Heart right ventricle (tissue), 16 donors: ENCODE measurements at places on chromosomes 1 and 21. TPM values are rescaled to one million over a fixed set of nuclear protein-coding genes. Genes with fewer than 3 reads are reported as not detected.

DNA sequence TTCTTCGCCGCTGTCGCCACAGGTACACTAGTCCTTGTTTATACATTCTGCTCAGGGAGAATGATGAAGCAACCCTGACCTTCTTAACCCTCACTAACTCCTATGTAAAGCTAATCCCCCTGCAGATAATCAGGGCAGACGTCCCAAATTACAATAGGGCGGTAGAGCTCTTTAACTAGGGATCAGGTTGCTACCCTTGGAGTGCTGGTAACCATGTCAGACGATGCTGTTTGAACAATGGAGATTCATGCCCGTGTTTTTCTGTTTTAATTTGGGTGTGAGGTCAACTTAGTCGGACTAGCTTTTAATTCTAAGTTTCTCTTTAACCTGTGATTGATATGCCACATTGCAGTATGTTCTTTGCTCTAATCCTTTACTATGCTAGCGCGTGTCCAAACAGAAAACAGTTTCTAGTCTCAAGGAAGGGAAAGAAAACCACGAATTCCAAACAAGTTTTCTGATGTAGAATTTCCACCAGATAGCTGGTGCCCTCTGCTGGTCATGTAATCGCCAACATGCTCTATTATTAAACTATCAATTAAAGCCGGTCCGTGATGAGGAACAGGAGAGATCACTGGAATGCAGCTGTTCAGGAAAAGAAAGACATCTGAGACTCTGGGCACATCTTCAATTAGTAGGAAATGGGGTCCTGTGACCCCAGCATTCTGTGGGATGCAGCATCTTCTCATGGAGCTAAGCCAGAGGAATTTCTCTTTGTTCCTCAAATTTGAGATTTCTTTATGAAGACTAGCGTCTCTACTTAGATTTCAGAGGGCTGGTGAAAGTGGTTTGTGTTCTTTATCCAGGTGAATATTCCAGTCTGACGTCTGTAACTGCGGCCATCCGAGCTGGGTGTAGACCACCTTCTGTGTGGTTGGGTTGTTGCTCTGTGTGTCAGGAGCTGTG is 18.3 kb upstream of the VAMP3 start:
- no peak for DNase-seq

DNA sequence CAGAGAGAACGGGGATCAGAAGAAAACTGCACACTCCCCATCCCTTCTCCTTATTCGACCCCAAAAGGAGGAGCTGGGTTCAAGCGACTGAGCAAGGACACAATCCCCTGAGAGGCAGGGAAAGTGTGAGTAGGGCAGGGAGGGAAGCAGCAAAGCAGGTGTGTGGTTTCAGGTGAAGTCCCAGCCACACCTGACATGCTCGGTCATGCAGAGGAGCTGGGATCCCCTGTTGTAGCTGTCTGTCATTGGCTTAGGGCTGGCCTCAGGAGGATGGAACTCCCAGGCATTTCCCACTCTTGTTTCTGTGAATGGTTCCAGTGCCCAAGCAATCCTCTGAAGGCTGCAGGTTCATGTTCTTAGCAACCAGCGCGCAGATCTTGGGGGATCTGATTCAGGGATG is 150.7 kb downstream of the DSCAM start:
- no peak for DNase-seq

DNA sequence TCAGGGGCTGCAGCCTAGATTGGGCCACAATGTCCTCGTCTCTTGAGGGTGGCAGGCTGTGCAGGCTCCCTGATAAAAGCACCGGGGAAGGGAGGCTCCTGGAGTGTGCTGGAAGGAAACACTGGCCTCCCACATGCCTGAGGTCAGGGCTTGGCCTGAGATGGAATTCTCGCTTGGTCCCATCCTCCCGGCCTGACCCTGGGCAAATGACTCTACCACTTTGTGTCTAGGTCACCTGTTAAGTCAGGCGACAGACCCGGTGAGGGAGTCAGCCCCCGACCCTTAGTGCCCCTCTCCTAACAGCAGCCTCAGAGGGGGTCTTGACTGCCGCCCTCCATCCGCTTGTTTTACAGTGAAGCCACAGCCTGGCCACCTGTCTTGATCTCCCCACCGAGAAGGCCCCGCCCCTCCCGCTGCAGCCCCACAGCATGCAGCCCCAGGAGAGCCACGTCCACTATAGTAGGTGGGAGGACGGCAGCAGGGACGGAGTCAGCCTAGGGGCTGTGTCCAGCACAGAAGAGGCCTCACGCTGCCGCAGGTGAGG is 2.5 kb downstream of the SMIM1 start:
- DNase-seq, result no peak

GRCh38 chr1:81144240-81144825 is 656.4 kb upstream of the ADGRL2 start:
- no peak for DNase-seq

GRCh38 chr1:156052862-156053767 is 483 bp downstream of the UBQLN4 start:
- peak; percentile 65 for DNase-seq

- DNase-seq, result no peak
Observed at GRCh38 chr21:43667191-43667904, 8.0 kb downstream of the RRP1B start.

- peak; percentile 33 for DNase-seq
Observed at GRCh38 chr1:1079408-1080121, 5.5 kb upstream of the RNF223 start.

DNA sequence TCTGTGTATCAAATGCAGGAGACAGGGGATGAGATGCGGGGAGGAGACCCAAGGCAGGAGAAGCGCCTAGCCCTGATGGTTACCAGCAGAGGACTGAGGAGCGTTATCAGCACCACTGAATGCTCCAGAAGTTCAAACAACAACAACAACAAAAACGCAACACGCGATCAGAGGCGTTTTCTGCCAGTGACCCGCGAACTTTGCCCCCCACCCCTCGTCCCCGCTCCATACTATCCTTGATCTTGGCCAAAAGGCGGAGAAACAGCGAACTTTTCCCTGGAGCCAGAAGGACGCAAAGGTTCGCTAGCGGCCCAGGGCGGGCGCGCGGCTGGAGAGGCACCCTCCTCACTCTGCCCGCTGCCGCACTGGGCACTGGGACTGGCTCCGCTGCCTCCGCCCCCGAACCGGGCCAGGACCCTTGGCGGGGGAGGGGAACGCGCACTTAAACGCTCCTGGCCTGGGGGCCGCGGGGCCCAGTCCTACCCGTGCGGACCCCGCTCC is 699 bp downstream of the ECHDC2 start:
- no peak for DNase-seq

DNA sequence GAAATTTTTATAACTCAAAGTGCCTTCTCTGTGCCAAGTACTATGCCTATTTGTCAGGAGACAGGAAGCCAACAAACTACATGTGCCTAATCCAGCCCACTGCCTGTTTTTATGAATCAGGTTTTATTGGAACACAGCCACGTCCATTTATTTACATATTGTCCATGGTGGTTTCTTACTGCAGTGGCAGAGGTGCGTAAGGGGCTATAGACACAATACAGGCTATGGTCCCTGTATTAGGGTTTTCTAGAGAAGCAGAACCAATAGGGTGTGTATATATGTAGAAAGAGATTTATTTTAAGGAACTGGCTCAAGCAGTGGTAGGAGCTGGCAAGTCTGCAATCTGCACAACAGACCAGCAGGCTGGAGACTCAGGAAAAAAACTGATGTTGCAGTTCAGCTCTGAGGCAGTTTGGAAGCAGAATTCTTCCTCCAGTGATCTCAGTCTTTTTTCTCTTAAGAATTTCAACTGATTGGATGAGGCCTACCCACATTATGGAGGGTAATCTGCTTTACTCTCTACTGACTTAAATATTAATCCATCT is 15.4 kb downstream of the PPIE start:
- no peak for DNase-seq

GRCh38 chr1:76302711-76303339 is 228.3 kb downstream of the ST6GALNAC3 start:
- DNase-seq, result no peak

- peak; percentile 86 for DNase-seq
Observed at GRCh38 chr21:42939582-42940413, 14.4 kb upstream of the ERVH48-1 start.

DNA sequence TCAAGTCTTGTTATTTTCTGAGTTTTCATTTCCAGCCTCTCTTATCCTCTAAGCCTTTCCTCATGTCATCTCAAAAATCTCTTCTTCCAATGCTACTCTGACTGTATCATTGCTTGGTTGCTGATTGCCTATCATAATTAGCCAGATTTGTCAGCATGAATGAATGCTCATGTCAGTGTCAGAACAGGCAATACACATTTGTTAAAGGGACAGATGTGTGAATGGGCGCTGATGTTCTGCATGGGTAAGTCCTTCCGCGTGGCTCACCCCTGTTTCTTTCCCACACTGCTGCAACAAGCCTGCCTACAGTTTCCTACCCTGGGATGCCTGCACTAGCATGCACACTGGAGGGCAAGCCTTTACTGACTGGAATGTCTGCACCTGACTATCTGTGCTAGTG is 100.6 kb downstream of the RHOU start:
- DNase-seq, result no peak

ZNF648 gene
- not detected for polyA plus RNA-seq

GRCh38 chr1:26838474-26839338 is 12.2 kb downstream of the ZDHHC18 start:
- DNase-seq, result no peak

OPTC gene
- not detected for polyA plus RNA-seq

DNA sequence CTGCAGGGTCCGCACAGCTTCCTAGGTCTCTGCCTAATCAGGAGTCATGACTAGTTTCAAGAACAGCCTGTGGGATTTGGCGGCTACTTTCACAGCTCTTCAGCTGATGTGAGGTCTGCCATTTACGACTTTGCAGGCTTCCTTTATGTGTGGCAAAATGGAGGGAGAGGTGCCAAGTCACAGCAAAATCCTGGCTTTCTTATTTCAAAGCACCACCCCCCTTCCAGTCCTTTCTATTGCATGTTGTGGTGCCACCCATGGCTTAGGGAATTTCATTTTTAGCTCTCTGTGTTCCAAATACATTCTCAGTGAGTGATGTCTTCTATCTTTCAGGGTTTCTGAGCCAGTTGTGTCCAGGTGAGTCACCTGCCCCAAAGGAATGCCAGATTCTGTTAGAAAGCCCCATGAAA is 75.1 kb upstream of the WLS start:
- DNase-seq, result no peak

DNA sequence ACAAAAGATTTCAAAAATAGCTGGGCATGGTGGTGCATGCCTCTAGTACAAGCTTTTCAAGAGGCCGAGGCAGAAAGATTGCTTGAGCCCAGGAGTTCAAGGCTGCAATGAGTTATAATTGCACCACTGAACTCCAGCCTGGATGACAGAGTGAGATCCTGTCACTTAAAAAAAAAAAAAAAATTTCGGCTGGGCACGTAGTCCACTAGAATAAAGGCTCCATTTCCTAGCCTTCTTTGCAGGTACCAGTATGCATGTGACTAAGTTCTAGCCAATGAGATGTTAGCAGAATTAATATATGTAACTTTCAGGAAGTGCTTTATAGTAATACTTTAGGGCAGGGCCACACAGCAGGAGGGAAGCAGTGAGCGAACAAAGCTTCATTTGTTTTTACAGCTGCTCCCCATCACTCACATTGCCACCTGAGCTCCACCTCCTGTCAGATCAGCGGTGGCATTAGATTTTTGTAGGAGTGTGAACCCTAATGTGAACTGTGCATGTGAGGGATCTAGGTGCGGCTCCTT is 28.8 kb upstream of the SYDE2 start:
- no peak for DNase-seq

- no peak for DNase-seq
Observed at GRCh38 chr1:65176591-65176990, 28.6 kb downstream of the AK4 start.

DNA sequence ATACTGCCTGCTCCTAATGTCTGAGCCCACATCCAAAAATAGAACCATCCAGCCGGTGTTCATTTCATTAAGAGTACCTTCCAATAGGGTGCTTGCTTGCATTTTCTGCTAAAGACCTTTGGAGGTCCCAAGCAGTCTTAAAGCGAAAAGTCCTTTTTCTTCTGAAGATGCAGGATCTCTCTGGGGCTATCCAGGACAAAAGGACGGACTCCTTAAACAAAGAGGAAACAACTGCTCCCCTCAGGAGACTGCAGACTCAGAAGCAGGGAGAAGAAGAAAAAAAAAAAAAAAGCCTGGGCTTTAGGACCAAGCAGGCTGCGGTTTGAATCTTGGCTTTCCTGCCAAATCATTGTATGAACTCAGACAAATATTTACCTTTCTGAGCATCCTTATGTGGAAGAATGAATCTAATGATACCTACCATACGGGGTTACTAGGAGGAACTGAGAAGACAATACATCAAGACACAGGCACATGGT is 204.0 kb downstream of the PLPP3 start:
- no peak for DNase-seq

MYBPH gene
- not detected for polyA plus RNA-seq

SNRNP40 gene
- polyA plus RNA-seq, result 14.0 TPM

DNA sequence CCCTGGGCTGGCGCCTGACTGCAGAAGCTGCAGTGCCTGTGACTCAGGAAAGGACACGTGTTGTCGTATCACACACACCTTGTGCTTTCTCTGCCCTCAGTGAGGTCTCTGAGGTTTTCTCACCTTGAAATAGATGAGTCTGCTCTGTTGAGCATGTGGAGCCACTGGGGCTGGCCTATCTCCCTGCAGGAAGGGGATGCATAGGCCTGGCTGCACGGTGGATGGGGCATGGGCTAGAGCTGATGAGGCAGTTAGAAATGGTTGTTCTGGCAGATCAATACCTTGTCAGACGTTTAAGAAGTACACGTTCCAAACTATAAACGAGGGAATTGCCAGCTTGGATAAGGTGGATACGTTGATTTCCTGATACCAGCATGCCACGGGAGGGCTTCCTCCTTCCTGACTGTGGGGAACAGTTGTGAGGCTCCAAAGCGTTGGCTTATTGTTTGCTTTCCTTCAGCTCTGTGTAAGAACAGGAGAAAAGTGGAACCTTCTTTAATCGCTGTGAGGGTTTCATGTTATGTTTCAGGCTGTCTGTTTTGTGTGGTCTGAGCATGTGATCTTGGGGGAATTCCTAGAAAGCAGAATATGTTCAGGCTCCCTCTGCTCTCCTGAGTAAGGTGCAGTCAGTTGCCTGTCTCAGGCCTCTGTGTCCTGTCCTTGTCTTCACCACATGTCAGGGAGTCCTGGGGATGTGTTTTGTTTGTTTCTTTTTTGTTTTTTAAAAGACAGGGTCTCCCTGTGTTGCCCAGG is 44.8 kb downstream of the PCNT start:
- no peak for DNase-seq
